ENCODE measurements at places on chromosomes 12 and 14.

- no peak for DNase-seq
These were observed 33.3 kb upstream of the PPP1CC start for GRCh38 chr12:110775997-110776396.

DNA sequence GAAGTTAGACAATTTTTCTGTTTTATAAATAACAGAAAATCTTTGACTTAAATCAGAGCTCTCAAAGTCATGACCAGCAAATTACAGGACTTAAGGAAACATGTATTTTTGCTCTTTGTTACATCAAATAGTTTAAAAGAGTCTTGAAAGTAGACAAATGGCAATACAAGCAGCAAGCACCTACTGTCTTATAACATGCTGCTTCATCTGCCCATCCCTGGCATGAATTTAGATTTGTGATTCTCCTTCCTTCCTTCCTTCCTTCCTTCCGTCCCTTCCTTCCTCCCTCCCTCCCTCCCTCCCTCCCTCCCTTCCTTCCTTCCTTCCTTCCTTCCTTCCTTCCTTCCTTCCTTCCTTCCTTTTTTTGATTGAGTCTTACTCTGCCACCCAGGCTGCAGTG, 715.6 kb upstream of the FLRT2 start:
- no peak for DNase-seq

DNA sequence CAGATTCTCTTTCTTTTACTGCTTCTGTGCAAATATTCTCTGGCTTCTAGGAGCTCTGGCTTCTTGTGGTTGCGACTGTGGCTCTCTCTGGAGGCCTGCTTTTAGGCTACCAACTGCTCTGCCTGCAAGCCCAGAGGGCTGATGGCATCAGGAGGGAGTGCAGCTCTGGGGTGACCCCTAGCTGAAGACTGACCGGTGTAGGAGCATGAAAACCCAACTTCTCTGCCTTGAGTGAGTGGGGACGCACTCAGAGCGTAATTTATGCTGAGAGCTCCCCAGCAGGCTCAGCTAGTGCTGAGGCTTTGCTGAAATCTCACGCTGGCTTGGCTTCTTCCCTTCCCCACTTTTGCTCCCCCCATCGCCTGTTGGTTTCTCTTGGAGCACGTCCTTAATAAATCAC, 29.9 kb upstream of the RBM19 start:
- no peak for DNase-seq

- no peak for DNase-seq
These were observed 107.9 kb downstream of the BBS10 start for GRCh38 chr12:76240281-76240680.

DNA sequence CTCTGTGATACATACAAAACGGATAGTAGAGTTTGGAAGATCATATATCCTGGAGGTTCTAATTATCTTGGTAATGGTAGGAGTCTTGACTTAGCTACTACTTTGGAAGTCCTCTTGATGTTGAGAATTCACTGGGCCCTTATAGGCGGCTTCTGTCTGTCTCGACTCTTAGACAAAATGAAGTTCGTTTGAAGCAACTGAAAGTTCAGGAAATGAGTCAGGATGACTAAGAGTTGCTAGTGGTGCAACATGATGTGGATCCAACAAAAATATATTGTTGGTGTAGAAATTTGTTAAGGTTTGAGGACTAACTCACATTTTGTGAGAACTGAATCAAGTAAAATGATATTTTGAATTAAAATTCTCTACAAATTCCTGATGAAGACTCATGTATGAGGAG, 272.7 kb downstream of the AEBP2 start:
- DNase-seq, result no peak

- DNase-seq, result no peak
These were observed 21.7 kb downstream of the TAOK3 start for GRCh38 chr12:118350908-118351559.

Measured in stimulated activated CD4-positive, alpha-beta T cell treated with anti-CD3 and anti-CD28 coated beads, Interleukin-12 subunit alpha, Interleukin-12 subunit beta, amount 100 ng/mL, for 24 hours (primary cell).